ENCODE measurements at places on chromosomes 5 and 9.

DNA sequence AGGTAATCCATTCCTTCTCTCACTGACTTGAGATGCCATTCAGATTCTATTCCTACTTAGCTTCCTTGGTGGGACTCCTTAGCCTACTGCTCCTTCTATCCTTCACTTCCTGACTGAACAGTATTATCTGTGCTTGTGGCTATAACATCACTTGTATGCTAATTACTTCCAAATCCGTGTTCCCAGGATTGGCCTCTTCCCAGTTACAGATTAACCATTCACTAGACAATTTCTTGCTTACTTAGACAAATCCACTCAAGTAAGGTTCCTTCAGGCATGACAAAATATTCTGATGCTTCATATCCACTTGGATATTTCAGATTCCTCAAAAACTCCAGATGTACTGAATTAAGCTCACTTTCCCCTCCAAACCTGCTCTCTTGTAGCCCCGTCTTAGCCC is 18.3 kb downstream of the LIFR start:
- no peak for DNase-seq

DNA sequence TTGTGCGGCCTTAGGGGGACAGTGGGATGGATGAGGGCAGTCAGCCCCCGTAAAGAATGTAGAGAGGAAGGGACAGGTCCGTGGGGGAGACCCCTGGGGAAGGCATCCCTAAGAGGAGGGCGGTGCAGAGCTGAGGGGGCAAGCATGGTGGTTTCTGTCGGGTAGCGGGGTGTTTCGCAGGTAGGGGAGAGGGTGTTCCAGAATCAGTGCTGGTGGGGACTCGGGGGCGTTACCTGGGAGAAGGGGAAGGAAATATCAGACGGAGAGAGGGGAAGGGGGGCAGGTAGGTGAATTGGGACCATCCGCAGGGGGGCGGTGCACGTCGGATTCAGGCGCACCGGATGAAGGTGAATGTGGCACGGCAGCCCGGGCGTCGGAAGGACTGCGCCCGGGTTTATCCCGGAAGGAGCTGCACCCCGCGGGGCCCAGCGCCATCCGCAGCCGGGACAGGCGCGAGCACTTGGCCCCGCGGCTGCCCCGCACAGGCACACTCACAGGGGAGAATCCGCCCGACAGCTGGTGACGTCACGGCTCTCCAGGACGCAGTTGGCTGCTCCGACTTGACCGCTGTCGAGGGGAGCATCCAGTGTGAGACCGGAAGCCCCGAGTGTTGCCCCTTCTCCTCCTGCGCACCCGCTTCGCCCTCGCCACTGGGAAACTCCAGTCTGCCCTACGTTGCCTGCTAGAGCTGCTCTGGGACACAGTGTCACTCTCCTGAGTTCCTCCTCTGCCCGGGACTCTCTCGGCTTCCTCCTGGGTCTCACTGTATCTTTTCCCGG is 1.3 kb downstream of the CD72 start:
- no peak for DNase-seq

- no peak for DNase-seq
Measured at GRCh38 chr5:114255260-114255659, 106.6 kb upstream of the KCNN2 start.

DNA sequence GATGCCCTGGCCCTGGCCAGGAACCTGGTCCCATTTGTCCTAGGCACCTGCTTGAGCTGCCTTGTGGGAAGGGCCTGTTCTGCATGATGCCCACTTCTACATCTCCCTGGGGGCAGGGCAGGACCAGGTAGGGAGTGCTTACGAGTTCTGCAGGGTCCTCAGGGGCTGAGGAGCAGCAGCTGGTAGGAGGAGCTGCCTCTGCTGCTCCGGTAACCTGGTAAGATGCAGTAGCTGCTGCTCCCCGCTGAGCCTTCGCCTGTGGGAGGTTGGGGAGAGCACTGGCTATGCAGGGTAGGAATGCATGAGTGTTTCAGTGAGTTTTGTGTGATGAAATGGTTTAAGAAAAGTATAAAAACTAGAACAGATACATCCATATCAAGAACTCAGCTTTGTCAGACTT is 13.6 kb downstream of the LRRC8A start:
- DNase-seq: no peak

GRCh38 chr9:79928661-79929223 is 357.0 kb downstream of the TLE4 start:
- DNase-seq: no peak

- peak; percentile 11 for DNase-seq
Measured at GRCh38 chr5:27020973-27021372, 17.4 kb downstream of the CDH9 start.

GRCh38 chr9:104279535-104280177 is 185.5 kb downstream of the SMC2 start:
- DNase-seq: peak; percentile 35

DNA sequence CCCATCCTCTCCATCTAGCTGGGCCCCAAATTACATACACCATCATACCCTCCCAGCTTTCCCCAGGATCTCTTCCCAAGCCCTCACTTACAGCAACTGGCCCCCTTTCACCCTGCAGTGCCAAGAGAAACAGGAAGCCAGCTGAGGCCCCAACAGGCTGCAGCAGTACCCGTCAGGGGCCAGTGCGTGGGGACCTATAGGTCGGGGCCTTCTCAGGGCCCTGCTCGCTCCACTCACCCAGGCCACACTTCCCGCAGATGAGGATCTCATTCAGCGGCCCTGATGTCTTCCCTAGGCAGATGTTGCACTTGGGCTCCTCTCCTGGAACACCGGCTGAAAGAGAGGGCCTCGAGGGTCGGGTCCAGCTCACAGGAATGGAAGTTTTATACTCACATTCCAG is 6.8 kb downstream of the PHF19 start:
- DNase-seq: no peak

- no peak for DNase-seq
Measured at GRCh38 chr9:4507306-4508130, 17.2 kb downstream of the SLC1A1 start.

- peak; percentile 97 for DNase-seq
Measured at GRCh38 chr5:43193181-43193893, 1.3 kb downstream of the NIM1K start.

- DNase-seq: no peak
Measured at GRCh38 chr9:72440378-72440777, 75.4 kb upstream of the ZFAND5 start.

- no peak for DNase-seq
Measured at GRCh38 chr5:159189310-159189709, 20.0 kb downstream of the RNF145 start.

- no peak for DNase-seq
Measured at GRCh38 chr5:1890296-1890695, 7.6 kb upstream of the IRX4 start.

DNA sequence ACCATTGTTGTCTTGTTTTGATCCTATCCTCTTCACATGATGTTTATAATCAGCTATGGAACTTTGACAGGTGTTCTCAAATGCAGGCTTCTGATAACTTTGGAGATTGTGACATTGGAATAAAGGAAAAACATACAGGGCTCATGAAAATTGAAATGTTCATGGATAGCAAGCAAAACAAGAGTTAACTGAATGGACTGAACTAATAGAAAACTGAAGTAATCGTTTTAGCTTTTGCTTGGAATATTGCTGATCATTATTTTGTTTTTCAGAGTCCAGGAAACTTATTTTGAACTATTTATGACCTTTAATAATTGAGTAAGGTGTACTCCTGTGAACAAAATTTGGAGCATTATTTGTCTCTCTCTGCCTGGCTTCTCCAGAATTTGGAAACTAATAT is 436.7 kb upstream of the CDH9 start:
- no peak for DNase-seq

- peak; percentile 70 for DNase-seq
Measured at GRCh38 chr9:69433392-69433791, 108.4 kb downstream of the ENTREP1 start.

- DNase-seq: no peak
Measured at GRCh38 chr5:132680780-132681475, 7.1 kb downstream of the IL4 start.

DNA sequence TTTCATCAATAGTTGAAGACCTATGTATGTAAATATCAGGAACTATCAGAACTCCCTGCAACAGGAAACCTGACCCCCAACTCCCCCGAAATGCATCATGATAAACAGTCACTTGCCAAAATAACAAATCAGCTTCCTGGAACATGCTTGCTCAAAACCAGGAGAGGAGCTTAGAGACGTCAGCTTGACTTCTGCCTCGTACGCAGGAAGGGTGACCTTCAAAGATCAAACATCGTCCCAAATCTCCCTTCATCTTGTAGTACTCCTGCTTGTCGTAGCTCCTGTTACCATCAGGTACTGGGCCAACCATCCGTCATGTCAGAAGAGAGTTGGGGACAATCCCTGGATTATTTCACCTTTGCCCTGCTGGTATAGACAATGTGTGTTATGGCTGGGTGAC is 396.1 kb downstream of the GADD45G start:
- DNase-seq: no peak

Measured in HFFc6 (cell line).